Right kidney (tissue), 9 donors: ENCODE measurements at places on chromosomes 1 and 21.
A peak's percentile ranks its signal among the peaks of the same experiment; 100 is the strongest.

DNA sequence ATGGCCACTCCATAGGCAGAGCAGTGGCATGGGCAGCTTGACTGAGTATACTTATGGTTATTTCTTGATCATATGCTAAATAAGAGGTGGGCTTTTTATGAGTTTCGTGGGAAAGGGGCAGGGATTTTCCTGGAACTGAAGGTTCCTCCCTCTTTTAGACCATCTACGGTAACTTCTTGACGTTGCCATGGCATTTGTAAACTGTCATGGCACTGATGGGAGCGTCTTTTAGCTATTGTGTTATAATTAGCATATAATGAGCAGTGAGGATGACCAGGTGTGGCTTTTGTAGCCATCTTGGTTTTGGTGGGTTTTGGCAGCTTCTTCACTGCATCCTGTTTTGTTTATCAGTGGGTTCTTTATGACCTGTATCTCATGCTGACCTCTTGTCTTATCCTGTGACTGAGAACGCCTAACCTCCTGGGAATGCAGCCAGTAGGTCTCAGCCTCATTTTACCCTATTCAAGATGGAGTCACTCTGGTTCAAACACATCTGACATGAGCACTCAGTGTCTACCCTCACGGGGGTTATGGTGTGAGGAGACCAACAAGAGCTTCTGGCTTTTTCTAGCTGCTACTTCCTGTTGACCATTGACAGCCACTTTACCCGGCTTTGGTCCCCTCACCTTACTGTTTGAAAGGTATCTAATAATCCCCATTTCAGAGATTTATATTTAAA, 71.7 kb downstream of the GALNT2 start:
- no peak for DNase-seq

DNA sequence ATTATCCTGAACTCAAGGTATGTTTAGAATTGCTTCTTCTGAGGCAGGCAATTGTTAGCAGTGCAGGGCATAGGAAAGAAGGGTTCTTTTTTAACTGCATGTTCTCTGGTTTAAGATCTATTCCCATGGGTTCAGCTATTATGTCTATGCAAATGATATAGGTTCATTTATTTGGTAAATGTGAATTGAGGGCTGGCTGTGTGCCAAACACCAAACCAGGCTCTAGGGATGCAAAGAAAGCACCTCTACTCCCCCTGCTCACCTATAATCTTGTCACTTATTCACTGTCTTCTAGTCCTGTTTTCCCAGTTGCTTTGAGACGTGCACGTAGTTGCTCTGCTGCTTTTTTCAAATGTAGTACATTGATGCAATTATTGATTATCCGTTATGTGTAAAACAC, 691 bp upstream of the KIFAP3 start:
- DNase-seq = no peak

GRCh38 chr1:145730900-145731299, 11.6 kb downstream of the CD160 start:
- no peak for DNase-seq

GRCh38 chr1:31745096-31745945, 18.8 kb downstream of the ADGRB2 start:
- DNase-seq = no peak

- no peak for DNase-seq
Observed at GRCh38 chr1:74205266-74205665, 7.2 kb downstream of the FPGT start.

GRCh38 chr21:33968995-33969348, 53.4 kb upstream of the ATP5PO start:
- no peak for DNase-seq

- no peak for DNase-seq
Observed at GRCh38 chr1:110876748-110877341, 3.9 kb downstream of the CD53 start.

GRCh38 chr1:20696397-20697333, 21.1 kb downstream of the KIF17 start:
- peak; percentile 86 for DNase-seq

GRCh38 chr1:222373216-222373615, 174.7 kb downstream of the HHIPL2 start:
- no peak for DNase-seq

DNA sequence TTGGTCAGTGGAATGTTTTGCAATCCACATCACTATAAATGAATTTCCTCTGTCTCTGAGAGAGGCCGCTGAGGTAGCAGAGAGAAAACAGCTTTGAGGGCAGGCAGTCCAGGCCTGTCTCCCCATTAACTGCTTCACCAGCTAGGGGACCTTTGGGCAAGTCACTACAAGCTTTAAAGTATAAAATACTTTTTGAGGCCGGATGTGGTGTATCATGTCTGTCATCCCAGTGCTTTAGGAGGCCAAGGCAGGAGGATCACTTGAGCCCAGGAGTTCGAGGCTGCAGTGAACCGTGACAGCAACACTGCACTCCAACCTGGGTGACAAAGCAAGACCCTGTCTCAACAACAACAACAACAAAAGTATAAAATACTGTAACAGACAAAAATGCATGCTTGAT, 6.4 kb downstream of the IL6R start:
- DNase-seq = no peak

DNA sequence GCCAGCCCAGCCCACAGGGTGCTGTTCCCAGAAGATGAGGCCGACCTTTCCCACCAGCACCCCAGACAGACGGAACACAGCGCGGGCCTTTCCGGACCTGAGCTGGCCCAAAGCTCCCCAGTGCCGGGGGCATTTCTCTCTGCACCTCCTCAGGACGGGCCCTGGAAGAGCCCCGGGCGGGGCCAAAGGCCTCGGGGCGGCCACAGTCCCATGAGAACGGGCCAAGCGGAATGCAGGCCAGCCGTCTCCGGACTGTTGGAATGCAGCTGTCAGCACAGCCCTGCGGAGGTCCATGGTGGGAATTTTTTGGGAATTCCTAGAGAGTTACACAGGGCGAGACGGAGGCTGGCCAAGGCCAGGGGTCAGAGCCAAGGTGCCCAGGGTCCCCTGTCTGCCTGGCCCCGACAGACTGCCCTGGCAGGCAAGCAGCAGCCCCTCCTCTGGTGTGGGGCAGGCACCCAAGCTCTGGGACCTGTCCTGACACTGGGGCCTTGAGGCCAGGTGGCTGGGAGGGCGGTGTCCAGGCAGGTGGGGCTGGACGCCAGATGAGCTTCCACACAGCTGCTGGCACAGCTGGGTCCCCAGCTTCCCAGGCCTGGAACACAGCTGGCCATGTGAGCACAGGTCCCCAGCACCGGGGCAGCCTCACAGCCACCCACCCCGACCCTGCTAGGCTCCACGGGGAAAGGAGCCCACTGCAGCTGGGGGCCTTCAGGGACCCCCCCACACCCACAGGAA, 63.0 kb downstream of the MEGF6 start:
- no peak for DNase-seq

DNA sequence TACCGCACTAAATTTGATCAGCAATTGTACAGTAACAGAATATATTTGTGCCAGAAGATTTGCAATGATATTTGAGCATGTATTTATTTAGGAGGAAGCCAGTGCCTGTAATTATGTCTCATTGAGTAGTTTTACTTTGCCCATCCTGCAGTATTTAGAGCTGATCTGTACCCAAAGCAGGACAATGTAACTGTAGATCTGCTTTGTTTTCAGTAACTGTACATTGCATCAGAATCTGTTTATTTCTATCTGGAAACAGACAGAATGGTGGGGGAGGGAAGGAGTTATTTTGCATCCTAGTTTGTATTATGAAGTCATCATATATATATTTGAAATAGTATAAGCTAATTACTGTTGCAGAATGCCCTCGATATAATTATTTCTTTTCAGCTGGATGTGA, 36.2 kb upstream of the LRRC8C start:
- no peak for DNase-seq

DNA sequence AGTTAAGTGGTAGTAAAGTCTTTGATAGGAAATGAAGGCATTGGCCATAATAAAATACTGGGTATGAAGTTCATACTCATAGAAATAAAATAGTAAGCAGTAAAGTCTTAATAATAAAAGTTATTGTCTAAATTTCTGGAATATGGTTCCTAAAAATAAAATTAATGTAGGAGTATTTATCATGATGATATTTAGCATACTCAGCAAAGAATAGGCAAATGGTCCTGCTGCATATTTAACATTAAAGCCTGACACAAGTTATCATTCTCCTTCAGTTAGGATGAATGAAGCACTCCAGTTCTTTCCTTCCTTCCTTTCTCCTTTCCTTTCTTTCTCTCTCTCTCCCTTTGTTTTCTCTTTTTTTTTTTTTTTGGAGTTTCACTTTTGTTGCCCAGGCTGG, 25.3 kb downstream of the PDZK1IP1 start:
- DNase-seq = no peak

DNA sequence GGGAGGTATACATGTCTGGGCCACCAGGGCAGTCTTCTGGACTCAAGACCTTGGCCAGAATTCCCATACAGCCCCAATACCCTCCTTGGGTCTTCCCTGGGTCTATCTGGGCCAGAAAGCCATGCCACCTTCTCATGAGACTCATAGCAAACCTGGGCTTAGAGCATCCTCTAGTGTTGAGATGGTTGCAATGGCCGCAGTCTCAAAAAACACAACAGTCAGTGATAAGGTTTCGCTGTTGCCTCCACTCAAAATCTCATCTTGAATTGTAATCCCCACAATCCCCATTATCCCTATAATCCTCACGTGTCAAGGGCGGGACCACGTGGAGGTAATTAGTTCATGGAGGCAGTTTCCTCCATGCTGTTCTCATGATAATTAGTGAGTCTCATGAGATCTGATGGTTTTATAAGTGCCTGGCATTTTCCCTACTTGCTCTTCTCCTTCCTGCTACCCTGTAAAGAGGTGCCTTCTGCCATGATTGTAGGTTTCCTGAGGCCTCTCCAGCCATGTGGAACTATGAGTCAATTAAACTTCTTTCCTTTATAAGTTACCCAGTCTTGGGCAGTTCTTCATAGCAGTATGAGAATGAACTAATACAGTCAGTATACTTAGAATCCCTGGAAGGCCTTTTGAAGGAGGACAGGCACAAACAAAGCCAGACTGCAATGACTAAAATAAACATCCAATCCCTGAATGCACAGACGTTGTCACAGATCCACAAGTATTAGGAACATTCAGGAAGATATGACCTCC, 77.0 kb downstream of the CTH start:
- DNase-seq = no peak

GRCh38 chr1:160080381-160081100, 797 bp upstream of the KCNJ9 start:
- no peak for DNase-seq

- DNase-seq = no peak
Observed at GRCh38 chr21:32198384-32198783, 80.5 kb downstream of the MIS18A start.

DNA sequence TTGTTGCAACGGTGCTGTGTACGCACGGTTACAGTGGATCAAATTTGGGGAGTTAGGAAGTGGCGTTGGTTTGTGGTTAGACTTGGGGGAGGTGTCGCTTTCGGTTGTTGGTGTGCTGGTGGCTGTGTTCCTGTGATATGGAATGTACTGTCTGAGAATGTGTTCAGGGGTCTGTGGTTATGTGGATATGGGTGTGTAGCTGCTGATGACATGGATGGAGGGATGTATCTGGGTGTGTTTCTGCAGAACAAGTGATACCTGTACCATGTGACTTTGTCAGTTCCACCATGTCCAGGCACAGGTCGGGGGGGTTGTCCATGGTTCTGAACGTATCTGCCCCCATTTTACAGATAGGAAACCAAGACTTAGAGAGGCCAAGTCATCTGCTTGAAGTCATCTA, 22.7 kb downstream of the PAX7 start:
- no peak for DNase-seq

GRCh38 chr1:205229399-205229871, 1.7 kb downstream of the TMCC2 start:
- peak; percentile 31 for DNase-seq

DNA sequence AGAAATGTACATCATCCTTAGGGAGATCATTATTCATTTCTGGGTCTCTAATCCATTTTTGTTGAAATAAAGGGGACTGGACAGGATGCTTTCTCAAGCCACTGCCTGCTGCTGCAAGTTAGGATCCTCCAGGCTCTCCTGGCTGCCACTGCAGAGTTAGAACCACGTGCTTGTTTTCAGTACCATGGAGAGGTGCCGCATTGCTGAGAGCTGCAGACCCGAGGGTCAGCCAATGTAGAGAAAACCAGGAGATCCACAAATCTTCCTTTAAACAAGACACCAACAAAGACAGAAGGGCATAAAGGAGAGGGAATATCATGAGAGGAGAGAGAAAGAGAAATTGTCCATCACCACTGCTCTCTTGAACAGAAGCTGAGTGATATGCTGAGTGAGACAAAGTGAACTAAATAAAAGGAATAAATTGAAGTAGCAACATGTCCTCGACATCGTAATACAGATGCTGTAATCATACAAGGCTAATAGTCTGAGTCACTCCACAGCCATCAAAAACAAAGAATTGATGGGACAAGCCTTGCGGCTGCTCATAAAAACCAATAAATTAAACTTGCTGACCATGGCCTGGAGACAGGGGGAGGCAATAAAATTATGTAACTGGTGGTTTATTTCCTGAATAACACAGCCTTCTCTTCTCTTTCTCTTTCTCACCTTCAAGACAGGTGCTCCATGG, 255.7 kb downstream of the OMA1 start:
- peak; percentile 21 for DNase-seq

- no peak for DNase-seq
Observed at GRCh38 chr1:212002536-212002935, 32.8 kb downstream of the INTS7 start.

DNA sequence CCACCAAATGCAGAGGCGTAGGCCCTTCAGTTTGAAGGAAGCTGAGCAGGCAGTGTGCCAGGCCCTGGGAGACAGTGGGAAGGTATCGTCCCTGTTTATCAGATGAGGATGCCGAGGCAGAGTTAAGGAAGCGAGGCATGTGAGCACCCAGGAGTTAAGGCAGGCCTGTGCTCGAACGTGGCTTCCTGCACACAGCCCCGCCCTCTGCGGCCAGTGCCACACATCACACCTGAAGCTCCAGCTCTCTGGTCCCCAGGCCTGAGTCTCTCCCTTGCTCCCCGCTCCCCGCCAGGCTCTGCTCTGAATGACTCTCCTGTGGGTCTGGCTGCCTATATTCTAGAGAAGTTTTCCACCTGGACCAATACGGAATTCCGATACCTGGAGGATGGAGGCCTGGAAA, 32.1 kb downstream of the EPHX1 start:
- no peak for DNase-seq

DNA sequence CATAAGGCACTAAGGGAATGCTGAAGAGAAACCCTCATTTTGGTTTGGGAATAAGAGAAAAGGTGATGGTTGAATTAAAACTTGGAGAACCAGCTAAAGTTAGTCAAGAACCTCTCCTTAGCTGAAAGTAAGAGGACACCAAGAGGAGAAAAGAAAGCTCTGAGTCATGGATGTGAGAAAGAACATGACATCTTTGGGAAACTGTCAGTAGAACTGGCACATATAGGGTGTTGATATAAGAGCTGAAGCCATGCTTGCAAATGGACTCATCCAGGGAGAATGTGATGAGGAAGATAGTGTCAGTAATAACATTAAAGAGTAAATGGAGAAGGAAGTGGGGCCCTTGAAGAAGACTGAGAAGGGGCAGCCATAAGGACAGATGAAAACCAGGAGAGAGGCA, 54.3 kb downstream of the LRRC8C start:
- DNase-seq = no peak

GRCh38 chr21:41032541-41032940, 135.4 kb upstream of the BACE2 start:
- no peak for DNase-seq

- DNase-seq = no peak
Observed at GRCh38 chr1:114671011-114671938, 1.4 kb upstream of the DENND2C start.
